Activated T-helper 2 cell treated with anti-CD3 and anti-CD28 coated beads, Interferon-gamma antibody, Interleukin-2, Interleukin-4, amounts not matched to agents 10 μg/mL and 5 μg/mL and 100 μg/mL, durations not matched to agents 14 hours and 24 hours and 36 hours (primary cell): ENCODE measurements at places on chromosomes 2 and 18.
A peak's percentile ranks its signal among the peaks of the same experiment; 100 is the strongest.

GRCh38 chr2:46643493-46643892, 164.1 kb downstream of the TMEM247 start:
- H3K4me1 ChIP-seq, result no peaks in the 10 kb centered on the region
- H3K27me3 ChIP-seq, result peaks cover 3% of the 10 kb centered on the region
- H3K27ac ChIP-seq, result no peak overlapping the region
- no peak for DNase-seq
- peaks cover 21% of the 10 kb centered on the region for H3K36me3 ChIP-seq

GRCh38 chr2:180046776-180047175, 39.7 kb upstream of the CWC22 start:
- no peaks in the 10 kb centered on the region for H3K36me3 ChIP-seq
- H3K27me3 ChIP-seq, result peaks cover 5% of the 10 kb centered on the region
- no peak for DNase-seq
- no peak overlapping the region for H3K4me3 ChIP-seq

GRCh38 chr2:20612925-20613916, 37.7 kb downstream of the HS1BP3 start:
- H3K4me3 ChIP-seq, result no peak overlapping the region
- no peaks in the 10 kb centered on the region for H3K27me3 ChIP-seq
- H3K36me3 ChIP-seq, result no peaks in the 10 kb centered on the region
- H3K4me1 ChIP-seq, result no peaks in the 10 kb centered on the region
- DNase-seq, result no peak

GRCh38 chr2:27074738-27075565, 3.5 kb upstream of the EMILIN1 start:
- H3K27me3 ChIP-seq, result no peaks in the 10 kb centered on the region
- H3K27ac ChIP-seq, result peak overlapping the region; percentile 80
- peaks cover 10% of the 10 kb centered on the region for H3K36me3 ChIP-seq
- no peak overlapping the region for H3K4me3 ChIP-seq
- DNase-seq, result no peak

GRCh38 chr2:69387770-69388481, 899 bp upstream of the GFPT1 start:
- H3K4me1 ChIP-seq, result peaks cover 34% of the 10 kb centered on the region
- DNase-seq, result no peak
- H3K4me3 ChIP-seq, result peak overlapping the region; percentile 88
- peak overlapping the region; percentile 92 for H3K27ac ChIP-seq

GRCh38 chr2:223180463-223180862, 128.5 kb downstream of the KCNE4 start:
- H3K4me1 ChIP-seq, result no peaks in the 10 kb centered on the region
- no peaks in the 10 kb centered on the region for H3K27me3 ChIP-seq
- H3K27ac ChIP-seq, result no peak overlapping the region
- DNase-seq, result no peak
- no peaks in the 10 kb centered on the region for H3K36me3 ChIP-seq

DNA sequence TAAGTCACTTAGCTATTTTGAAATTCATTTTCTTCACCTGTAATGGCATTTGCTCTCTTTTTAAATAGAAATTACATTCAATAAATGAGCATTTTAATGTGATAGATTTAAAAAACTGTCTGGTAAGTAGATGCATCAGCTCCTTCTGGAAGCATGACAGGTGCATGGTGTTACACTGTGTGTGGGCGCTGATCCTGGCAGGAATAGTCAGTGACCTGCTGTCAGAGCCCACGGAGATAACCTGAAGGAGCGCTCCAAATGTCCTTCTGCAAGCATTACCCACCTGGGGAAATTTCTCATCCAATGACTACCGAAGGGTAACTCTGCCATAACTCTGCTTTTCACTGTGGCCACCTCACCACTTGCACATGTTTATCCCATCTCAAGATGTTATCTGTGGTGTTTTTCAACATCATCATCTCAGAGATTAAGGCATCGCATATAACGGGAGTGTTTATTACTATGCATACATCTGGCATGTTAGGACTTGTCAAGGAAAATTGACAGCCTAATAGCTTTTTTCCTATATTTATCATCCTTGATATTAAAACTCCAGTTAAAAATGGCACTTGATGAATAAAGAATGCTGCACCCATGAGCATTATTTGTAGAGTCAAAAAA, 637.3 kb downstream of the ERBB4 start:
- no peaks in the 10 kb centered on the region for H3K36me3 ChIP-seq
- DNase-seq, result no peak
- H3K4me1 ChIP-seq, result no peaks in the 10 kb centered on the region
- no peaks in the 10 kb centered on the region for H3K27me3 ChIP-seq

DNA sequence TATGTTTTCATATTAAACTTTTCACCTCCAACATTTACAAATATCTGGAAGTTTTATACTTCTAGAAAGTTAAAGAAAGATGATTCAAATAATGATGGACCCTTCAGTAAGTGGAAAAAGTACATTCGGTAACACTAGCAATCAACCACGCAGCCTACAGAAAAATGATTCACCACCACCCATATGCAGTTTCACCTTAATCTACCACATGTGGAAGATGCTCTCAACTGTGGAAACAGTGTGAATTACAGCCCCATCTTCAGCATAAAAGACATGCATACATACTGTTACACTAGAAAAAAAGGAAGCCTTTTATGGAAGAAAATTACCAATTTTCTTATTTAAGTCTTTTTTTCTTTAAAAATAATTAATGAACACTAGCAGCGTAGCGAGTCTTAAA, 1.1 kb downstream of the SLC38A11 start:
- no peak overlapping the region for H3K4me3 ChIP-seq
- H3K36me3 ChIP-seq, result no peaks in the 10 kb centered on the region
- H3K4me1 ChIP-seq, result no peaks in the 10 kb centered on the region
- DNase-seq, result no peak

DNA sequence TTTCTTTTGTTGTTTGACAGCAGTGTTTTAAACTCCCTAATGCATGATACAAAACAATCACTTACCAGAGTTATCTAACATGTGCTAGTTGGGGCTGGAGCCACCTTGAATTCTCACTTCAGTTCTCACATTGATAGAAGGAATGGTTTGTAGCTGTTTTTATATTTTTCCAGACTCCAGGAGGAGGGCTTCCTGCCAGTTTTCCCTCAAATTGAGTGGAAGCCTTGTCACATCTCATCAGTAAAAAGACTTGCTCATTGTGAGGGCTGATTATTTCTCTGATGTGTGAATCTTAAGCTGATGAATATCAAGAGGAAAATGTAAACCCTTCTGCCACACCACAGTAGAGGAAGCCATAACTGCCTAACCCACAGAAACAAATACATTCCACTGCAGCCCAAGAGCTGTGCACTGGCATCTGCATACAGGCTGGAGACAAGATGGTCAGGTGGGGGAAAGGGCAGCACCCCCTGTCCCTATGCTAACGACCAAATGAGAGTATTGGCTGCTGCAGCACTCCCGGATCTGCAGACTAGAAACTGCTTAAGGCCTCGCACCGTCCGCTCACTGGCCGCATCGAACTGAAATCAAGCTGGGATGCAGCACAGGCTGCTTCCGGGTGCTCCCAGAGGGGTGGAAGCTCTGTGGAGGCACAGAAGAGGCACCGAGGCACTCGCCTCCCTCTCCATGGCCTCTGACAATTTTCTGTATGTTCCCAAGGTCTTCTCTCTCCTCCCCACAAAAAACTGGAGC, 73.7 kb upstream of the TPO start:
- DNase-seq, result no peak
- H3K27ac ChIP-seq, result no peak overlapping the region
- peaks cover 4% of the 10 kb centered on the region for H3K27me3 ChIP-seq
- H3K4me1 ChIP-seq, result no peaks in the 10 kb centered on the region
- no peaks in the 10 kb centered on the region for H3K36me3 ChIP-seq
- no peak overlapping the region for H3K4me3 ChIP-seq

DNA sequence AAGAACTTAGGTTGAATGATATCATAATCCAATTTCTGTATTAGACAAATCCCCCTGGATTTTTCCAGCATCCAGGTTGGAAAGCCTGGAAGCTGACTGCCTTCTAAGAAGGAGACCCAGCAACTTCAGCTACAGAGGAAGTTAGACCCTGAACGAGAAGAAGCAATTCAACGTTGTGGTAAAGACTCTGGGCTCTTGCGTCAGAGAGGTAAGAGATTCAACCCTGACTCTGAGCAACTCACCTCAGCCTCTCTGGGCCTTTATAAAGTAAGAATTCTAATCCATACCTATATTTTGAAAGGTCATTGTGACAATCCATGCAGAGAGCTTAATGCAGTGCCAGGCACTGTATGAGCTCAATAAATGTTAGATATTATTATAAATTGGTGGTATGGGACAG, 9.7 kb downstream of the E2F6 start:
- H3K27ac ChIP-seq, result peak overlapping the region; percentile 29
- H3K4me3 ChIP-seq, result no peak overlapping the region
- H3K4me1 ChIP-seq, result peaks cover 20% of the 10 kb centered on the region
- H3K27me3 ChIP-seq, result no peaks in the 10 kb centered on the region
- DNase-seq, result no peak

DNA sequence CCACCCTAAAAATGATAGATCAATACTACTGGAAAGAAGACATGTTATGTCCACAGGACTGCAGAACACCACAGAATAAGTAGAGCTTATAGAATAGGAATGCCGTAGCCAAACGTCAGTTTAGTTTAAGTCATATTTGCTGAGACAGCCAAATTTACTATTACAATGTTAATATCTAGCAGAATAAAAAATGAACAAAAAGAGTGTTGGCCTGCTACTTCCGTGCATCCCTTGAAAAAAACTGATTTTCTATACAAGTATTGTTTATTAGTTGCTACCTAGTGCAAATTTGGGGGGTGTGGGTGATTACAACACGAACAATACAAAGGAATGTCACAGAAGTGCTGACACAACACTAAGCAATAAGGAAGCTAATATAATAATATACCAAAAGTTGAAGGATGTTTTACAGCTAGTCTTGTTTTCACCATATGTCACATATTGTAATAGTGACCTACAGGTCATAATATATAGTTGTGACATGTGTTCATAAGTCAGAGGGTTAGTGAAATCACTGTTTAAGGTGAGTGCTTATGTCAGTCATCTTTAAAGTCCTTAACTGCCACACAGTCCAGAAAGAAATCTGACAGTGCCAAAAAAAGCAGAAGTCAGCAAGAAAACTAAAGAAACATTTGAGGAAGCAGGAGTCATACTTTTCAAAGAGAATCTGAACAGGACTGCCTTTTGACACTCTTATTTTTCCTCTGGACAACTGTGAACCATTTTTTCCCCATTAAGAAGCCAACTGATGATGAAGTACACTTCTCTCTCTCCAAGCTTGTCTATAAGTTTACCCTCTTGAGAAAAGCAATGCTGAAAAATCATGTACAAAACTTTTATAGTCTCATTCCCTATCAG, 376.4 kb downstream of the ZEB2 start:
- no peaks in the 10 kb centered on the region for H3K27me3 ChIP-seq
- H3K4me1 ChIP-seq, result peaks cover 2% of the 10 kb centered on the region
- no peak overlapping the region for H3K4me3 ChIP-seq
- peaks cover 22% of the 10 kb centered on the region for H3K36me3 ChIP-seq
- DNase-seq, result no peak

DNA sequence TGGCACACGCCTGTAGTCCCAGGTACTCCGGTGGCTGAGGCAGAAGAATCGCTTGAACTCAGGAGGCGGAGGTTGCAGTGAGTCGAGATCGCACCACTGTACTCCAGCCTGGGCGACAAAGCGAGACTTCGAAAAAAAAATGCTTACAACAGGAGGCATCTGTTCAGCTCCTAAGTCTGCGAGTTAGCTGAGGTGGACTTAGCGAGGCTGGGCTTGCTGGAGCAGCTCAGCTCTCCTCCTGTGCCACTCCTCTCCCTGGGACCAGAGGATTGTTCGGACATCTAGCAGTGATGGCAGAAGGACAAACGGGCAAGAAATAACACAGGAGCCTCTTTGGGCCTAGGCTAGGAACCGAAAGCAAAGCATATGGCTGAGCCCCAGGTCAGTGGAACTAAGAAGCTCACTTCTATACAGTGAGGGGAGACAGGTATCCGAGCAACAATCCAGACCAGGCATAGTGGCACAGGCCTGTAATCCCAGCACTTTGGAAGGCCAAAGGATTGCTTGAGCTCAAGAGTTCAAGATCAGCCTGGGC, 260.1 kb downstream of the GLI2 start:
- H3K4me1 ChIP-seq, result no peaks in the 10 kb centered on the region
- H3K27me3 ChIP-seq, result no peaks in the 10 kb centered on the region
- DNase-seq, result no peak
- no peak overlapping the region for H3K27ac ChIP-seq

GRCh38 chr2:212894026-212894425, 257.4 kb downstream of the IKZF2 start:
- no peaks in the 10 kb centered on the region for H3K36me3 ChIP-seq
- no peak overlapping the region for H3K4me3 ChIP-seq
- H3K4me1 ChIP-seq, result no peaks in the 10 kb centered on the region
- H3K27ac ChIP-seq, result no peak overlapping the region

GRCh38 chr2:34912084-34912483, 1313.0 kb upstream of the FAM98A start:
- no peak overlapping the region for H3K4me3 ChIP-seq
- H3K36me3 ChIP-seq, result no peaks in the 10 kb centered on the region
- H3K27me3 ChIP-seq, result no peaks in the 10 kb centered on the region

DNA sequence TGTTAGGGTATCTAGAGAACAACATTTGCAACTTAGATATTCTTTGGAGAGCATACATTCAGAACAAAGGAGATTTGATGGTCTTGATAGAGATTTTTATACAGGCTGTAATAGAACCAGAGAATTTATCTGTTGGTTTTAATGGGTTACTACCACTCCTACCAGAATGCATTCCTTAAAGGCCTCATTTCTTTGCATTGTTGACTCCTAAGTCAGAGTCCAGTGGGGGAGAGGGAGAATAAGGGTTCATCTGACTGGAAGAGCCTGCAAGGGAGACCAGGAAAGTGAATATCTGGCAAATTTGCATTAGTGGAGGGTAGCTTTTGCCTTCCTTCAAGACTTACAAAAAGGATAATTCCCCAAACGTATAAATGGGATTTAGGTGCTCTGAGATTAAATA, 29.7 kb downstream of the AGPS start:
- peaks cover 45% of the 10 kb centered on the region for H3K36me3 ChIP-seq
- no peak overlapping the region for H3K27ac ChIP-seq
- DNase-seq, result no peak
- H3K4me3 ChIP-seq, result no peak overlapping the region
- no peaks in the 10 kb centered on the region for H3K27me3 ChIP-seq

GRCh38 chr2:118857677-118858484, 10.4 kb upstream of the EN1 start:
- H3K27me3 ChIP-seq, result peaks cover 78% of the 10 kb centered on the region
- H3K4me3 ChIP-seq, result no peak overlapping the region
- H3K36me3 ChIP-seq, result peaks cover 3% of the 10 kb centered on the region
- DNase-seq, result no peak

DNA sequence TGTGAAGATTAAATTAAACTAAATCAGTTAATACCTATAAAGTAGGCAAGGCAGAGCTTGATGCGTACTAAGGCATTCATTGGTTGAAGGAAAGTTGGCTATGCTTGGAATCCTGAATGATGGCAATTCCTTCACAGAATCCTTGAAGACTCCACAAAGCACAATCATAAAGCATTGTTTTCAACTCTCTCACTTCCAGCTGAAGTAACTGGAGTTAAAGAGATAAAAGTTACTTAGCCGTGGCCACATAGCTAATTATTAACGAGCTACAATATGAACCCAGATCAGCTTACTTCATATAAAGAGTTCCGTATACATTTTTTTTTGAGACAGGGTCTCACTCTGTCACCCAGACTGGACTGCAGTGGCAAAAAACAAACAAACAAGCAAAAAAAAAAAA, 483.9 kb upstream of the DDX18 start:
- no peak for DNase-seq
- H3K27me3 ChIP-seq, result no peaks in the 10 kb centered on the region
- H3K4me1 ChIP-seq, result no peaks in the 10 kb centered on the region
- H3K36me3 ChIP-seq, result no peaks in the 10 kb centered on the region
- H3K27ac ChIP-seq, result no peak overlapping the region

- H3K36me3 ChIP-seq, result no peaks in the 10 kb centered on the region
- no peak overlapping the region for H3K27ac ChIP-seq
- H3K4me3 ChIP-seq, result no peak overlapping the region
- H3K4me1 ChIP-seq, result no peaks in the 10 kb centered on the region
- peaks cover 6% of the 10 kb centered on the region for H3K27me3 ChIP-seq
- DNase-seq, result no peak
Observed at GRCh38 chr18:35507623-35508022, 9.9 kb upstream of the INO80C start.
